ENCODE measurements at places on chromosomes 5 and 9.

- no peak for DNase-seq
Observed at GRCh38 chr9:129318121-129319075, 140.3 kb upstream of the IER5L start.

- no peak for DNase-seq
Observed at GRCh38 chr5:11455505-11455904, 448.7 kb downstream of the CTNND2 start.

DNA sequence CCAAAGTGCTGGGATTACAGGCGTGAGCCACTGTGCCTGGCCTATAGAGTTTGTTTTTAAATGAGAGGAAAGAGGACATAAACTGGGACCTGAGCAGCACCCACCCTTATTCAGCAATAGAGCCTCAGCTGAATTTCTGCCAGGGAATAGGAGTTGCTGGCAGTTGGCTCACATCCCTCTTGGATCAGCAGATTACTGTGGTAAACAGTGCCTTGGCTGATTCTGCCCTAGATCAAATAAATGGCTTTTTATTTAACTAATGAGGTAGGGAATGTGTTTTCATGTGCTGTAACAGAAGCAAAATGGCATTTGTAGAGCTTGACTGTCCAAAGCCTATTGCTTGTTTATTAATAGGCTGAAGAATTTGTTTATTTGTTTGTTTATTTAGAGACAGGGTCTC lies 2.1 kb downstream of the ARHGEF37 start:
- DNase-seq, result no peak

DNA sequence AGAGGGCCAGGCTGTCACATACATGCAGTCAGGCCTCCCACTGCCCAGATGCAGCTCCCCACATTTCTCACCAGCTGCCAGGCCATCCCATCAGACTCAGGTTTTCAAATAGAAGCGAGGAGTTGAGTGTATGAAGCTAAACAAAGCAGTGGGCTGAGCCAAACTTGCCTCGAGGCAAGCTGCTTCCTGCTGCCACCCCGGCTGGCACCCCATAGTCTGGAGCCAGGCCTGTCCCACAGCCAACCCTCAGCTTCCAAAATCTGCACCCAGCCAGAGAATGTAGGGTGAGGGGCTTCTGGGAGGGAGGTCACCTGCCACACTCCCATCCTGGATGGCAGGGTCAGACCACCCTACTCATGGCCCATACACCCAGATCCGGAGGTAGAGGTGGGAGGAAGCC lies 22.3 kb upstream of the ALDH1B1 start:
- no peak for DNase-seq

DNA sequence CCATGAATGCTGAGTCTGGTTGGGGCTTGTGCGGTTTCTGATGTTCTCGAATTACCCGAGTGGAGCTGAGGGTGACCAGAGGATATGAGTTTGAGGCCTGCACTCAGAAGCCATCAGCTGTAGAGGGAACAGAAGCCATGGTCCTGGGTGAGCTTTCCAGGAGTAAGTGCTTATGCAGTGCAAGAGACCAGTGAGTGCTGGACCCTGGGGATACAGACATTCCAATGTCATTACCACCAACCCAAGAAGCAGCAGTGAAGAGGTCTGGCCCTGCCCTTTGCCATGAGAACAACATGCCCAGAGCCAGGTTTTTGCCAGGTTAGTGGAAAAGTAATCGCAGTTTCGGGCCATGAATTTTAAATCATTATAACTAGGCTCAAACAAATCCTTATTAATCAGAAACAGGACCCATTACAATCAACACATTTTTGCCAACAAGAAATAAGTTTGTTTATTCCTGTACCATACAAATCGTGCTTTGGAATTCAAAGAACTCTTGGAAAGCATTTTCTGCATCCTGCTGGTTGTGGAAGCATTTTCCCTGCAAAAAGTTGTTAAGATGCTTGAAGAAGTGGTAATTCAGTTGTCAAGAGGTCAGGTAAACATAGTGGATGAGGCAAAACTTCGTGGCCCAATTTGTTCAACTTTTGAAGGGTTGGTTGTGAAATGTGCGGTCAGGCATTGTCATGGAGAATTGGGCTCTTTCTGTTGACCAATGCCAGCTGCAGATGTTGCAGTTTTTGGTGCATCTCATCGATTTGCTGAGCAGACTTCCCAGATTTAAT lies 154.6 kb downstream of the SYK start:
- DNase-seq, result no peak

- DNase-seq, result no peak
Observed at GRCh38 chr9:2810420-2811075, 33.3 kb downstream of the PUM3 start.

DNA sequence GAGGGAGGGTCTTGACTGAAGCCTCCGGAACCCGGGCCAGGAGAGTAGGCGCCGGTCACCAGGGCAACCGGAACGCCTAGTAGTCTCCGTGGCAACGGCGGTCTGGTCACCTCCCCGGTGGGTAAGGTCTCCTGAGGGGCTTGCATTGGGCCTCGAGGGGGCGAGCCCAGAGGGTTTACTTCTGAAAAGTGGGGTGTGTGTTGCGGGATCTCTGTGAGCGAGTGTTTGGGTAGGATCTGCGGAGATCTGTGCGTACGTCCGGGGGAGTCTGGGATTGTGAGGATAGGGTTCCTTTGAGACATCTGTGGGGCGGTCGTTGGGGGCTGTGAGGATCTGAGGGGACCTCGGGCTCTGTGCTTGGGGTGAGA lies at the start of gene FAM221B:
Gene FAM221B (minus strand): TSS at position 17 of the 368 bp plus-strand sequence. CDS start 2,571 bp downstream, outside the sequence.
- no peak for DNase-seq

GRCh38 chr5:59655693-59656309 lies 237.7 kb downstream of the PDE4D start:
- DNase-seq, result no peak

GRCh38 chr5:53928641-53929040 lies 368.2 kb downstream of the NDUFS4 start:
- no peak for DNase-seq

- no peak for DNase-seq
Observed at GRCh38 chr5:55702598-55703345, 9.4 kb downstream of the SLC38A9 start.

DNA sequence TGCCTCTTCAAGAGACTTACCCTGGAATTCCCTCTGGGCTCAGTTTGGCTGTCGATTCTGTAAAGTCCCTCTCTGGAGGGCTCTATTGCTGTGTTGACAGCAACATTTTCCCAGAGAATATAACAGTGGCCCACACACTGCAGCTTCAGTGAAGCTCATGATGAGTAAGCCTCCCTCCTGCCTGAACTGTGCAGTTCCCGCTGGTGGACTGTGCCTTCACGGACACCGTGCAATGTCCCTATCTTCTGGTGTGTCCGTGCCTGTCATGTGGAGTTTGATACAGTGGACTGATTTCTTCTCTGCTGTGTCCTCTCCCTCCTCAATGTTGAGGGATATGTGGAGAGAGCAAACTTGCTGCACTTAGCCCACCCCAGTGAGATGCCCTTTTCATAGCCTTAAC lies 109.0 kb downstream of the NTRK2 start:
- no peak for DNase-seq

GRCh38 chr9:89842267-89842768 lies 237.5 kb downstream of the GADD45G start:
- no peak for DNase-seq

DNA sequence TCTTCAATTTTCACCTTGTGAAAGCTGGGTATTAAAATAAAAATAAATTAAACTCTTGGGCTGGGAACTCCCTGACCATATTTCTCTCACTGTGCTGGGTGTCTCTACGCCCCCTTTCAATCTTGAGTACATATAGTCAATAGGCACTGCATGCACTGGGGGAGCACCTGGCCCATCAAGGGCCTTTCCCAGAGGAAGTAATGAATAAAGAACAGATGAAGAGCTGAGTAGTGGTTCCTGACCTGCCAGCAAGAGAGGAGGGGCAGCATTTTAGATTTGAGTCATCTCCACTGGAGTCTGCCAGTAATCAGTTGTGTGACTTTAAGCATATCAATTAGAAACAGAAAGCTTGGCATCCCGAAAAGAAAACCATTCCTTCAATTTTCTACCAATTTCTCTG lies 6.2 kb downstream of the MAPKAP1 start:
- peak; percentile 23 for DNase-seq

GRCh38 chr5:91159647-91160046 lies 223.5 kb downstream of the ARRDC3 start:
- no peak for DNase-seq

DNA sequence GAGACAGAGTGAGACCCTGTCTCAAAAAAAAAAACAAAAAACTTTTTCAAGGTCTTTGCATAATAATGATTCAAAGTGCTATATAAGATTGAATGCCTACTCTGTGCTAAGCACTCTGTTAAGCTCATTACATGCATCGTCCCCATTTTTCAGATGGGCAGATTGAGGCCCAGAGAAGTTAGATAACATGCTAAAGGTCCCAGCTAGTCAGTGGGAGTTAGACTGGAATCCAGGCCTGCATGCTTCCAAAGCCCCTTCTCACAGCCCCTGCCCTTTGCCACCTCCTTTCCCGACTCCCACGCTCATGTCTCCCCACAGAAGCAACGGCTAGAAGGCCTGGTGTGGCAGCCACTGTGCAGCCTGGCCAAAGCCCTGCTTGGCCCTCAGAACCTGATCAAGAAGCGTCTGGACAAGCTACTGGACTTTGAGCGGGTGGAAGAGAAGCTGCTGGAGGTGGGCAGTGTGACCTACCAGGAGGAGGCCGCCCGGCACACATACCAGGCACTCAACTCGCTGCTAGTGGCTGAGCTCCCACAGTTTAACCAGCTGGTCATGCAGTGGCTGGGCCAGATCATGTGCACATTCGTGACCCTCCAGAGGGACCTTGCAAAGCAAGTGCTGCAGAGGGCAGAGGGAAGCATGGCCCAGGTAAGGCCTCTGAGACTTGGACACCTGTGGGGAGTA lies 40.3 kb downstream of the ARHGEF37 start:
- no peak for DNase-seq

DNA sequence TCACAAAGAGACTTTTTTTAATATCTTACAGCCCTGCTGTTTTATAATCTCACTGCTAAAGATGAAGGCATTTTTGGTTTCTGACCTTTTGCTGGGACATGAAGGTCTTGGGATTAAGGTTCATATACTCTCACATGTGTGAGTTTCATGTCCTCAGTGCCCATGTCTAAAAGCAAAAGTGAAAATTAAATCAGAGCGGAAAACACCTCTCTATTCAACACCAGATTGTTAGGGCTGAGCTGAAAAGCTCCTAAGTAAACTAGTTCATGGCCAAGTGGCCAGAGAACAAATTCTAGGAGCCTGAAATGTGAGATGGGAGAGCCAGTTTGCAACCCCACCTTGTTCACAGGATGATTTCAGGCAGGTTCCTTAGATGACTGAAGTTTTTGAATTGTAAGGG lies 110.9 kb downstream of the GRIA1 start:
- DNase-seq, result no peak

- DNase-seq, result peak; percentile 65
Observed at GRCh38 chr9:37528652-37529471, 43.1 kb downstream of the POLR1E start.

GRCh38 chr5:149216496-149216895 lies 55.2 kb upstream of the AFAP1L1 start:
- no peak for DNase-seq

GRCh38 chr5:71757590-71758543 lies 38.8 kb downstream of the CARTPT start:
- peak; percentile 20 for DNase-seq

- DNase-seq, result no peak
Observed at GRCh38 chr5:40547994-40548575, 131.6 kb upstream of the PTGER4 start.

DNA sequence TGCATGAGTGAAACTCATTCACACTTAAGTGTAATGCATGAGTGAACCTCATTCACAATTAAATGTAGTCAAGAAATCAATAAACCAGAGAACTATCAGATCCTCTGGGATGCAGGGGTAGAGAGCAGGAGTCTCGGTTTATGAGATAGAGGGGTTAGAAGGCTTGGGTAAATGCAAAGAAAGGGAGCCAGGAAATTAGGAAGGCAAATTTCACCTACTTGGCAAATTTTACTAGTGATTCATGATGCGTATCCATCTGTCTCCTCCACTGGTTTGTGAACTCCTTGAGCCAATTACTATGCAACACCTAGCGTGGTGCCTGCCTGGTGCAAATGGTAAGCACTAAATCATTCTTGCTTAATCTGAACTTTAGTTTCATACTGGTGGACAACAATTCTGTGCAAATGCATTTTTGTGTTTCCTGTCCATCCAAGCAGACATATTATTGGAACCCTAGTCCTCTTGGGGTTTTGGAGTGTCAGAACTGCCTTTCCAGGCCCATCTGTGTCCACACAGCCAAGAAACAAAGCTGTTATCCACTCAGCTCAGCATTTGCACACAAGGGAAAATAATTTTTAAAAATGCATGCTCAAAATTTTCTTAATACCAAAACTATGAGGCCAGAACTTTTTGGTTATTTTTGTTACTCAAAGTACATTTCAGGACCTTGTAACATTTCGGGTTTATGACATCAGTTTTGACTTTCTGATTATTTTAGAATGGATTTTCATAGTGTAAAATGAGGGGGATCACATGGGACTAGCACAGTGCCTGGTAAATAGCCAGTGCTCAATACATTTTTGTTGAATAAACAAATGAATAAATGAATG lies 5.2 kb downstream of the HAPLN1 start:
- no peak for DNase-seq

GRCh38 chr5:72107131-72107900 lies at the start of gene MAP1B:
Gene MAP1B (plus strand): TSS chr5:72107475. CDS start chr5:72107532, 57 bp downstream.
- no peak for DNase-seq

DNA sequence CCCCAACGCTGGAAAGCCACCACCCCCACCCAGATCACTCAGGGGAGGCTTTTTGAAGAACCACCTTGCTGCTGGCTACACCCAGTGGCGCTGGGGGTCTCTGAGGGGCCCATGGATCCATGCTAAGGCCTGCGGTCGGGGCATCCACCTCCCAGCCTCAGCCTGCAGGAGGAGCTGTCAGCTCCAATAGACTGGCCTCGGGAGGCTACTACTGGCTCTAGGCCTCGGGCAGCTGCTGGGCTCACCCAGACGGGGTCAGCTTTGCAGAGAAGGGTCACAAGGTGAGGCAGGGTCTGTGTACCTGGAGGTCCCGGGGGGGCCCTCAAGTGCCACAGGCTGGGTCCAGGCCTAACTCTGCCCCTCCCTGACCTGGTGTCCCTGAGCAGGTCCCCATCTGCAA lies 193.7 kb downstream of the OLFM1 start:
- no peak for DNase-seq
